ENCODE measurements at places on chromosomes 5 and 9.

GRCh38 chr5:79346420-79346824 lies 110.5 kb downstream of the JMY start:
- no peak for DNase-seq

- no peak for DNase-seq
Observed at GRCh38 chr5:75116856-75117255, 64.5 kb upstream of the GCNT4 start.

DNA sequence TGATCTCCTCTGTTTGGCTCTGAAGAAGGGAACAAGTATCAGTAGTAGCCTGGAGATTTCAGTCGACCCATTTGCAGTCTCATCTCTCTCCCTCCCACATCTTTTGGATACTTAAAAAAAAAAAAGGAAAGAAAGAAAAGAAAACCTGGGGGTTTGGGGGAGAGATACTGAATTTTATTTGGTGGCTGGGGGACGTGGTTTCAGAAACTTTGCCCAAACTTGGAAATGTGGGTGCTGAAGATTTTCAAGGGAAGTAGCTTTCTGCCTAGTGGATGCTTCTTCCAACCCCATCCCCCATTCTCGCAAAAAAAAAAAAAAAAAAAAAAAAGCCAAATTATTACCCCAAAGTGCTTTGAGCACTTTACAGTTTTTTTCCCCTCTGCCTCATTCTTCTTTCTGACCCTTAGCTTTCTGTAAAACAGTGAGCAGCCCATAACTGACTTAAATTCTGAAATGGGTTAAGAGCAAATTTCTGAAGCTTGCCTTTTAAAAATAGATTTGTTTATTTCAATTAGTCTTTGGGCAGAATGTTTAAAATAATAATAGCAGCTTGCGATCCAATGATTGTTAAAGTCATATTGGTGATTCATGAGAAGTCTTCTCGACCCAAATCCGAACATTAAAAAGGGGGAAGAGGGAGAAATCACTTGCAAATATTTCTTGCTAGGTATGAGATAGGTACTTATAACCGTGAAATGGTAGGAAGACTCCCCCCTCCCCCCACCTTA lies 894 bp downstream of the FST start:
- DNase-seq = no peak

- no peak for DNase-seq
Observed at GRCh38 chr9:113631137-113631765, 167.7 kb downstream of the RGS3 start.

- no peak for DNase-seq
Observed at GRCh38 chr5:119336262-119336661, 19.6 kb upstream of the TNFAIP8 start.

- no peak for DNase-seq
Observed at GRCh38 chr9:73294336-73294735, 142.7 kb downstream of the ANXA1 start.

DNA sequence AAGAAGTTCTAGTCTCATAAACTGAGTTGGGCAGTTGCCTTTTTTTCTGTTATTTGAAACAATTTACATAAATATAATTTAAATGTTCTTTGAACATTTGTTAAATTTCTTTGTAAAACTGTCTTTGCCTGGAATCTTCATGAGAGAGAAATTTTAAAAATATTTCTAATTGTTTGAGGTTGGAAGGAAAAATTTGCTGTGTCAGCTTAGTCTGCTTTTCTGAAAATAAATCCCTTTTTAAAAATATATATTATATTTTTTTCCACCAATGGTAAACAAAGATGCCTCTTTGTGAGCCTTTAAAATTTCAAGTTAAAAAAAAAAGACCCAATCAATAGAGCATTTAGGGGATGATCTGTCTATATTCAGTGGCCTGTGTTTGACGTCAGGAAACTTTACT lies 542.7 kb downstream of the KIF4B start:
- DNase-seq = no peak
